HS-5 (cell line): ENCODE measurements at places on chromosomes 7 and 10.

DNA sequence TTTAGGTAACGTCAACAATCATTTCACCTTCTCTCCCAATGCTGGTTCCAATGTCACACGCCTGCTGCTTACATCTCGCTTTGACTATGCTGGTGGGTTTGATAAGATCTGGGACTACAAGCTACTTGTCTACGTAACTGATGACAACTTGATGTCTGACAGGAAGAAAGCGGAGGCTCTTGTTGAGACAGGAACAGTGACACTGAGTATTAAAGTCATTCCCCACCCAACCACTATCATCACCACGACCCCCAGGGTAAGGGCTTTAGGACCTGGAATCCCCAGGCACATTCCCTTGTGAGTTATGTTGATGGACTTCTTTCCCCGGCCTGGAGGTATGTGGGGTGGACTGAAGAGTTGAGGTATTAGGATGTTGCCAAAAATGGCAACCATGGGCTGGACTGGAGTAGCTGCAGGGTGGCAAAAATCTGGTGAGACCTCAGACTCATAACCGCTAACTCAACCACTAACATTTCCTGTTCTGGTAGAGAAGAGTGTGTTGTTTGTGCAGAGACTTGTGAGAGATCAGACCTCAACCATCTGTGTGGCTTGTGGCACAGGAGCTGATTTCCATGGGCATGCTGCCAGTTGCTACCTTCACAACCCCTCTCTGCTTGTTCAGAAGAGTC lies 59.2 kb downstream of the CDHR3 start:
- DNase-seq: no peak

- no peak for DNase-seq
Measured at GRCh38 chr10:124220971-124221355, 127.6 kb upstream of the CHST15 start.

DNA sequence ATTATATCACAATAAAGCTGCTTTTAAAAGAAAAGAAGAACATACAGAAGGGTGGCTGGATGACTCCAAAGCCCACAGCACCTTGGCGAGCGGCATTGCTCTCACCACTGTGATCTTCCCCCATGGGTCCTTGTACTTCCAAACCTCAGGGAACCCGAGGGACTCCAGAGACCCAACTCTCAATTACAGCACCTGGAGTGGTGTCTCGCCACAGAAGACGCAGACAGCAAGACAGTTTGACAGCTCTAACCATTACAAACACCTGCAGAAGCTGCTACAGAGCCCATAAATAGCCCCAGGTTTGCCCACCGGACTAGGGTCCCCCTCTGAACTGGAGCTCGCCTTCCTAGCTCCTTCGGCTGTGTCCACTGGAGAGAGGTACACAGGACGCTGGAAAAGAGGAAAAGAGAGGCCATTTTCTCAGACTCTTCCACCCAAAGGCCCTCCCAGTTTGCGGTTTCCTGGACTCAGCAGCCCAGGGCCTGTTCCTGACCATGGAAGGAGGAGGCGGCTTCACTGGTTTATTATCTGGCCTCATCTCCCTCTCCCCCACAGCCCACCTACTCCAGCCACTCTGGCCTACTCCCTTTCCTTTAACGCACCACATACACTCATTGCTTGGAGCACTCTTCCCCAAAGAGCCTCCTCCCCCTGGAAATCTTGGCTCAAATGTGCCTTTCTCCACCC lies 1.9 kb downstream of the PIK3AP1 start:
- no peak for DNase-seq

GRCh38 chr10:76430061-76430645 lies 998.7 kb downstream of the LRMDA start:
- no peak for DNase-seq

- DNase-seq: peak; percentile 82
Measured at GRCh38 chr7:44461387-44461786, 29.1 kb downstream of the NUDCD3 start.

GRCh38 chr7:91569728-91570457 lies 305.7 kb downstream of the FZD1 start:
- no peak for DNase-seq
